Activated naive CD4-positive, alpha-beta T cell (primary cell): ENCODE measurements at places on chromosomes 2 and 18.

DNA sequence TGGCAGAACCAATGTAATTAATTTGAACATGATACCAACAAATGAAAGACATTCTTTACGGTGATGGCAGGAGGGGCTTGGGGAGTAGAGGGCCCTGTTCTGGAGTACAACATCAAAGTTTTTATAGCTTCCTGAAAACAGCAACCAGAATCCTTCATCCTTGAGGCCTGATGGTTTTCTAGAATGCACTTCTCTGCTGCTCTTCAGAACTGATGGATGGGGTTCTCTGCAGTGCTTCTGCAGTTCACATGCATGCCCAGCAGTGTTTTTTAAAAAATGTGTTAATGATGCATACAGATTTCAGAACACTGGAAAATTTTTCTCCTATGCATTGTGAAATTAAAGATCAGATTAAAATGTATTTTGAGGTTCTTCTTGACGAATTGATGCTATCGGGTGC lies 2.5 kb downstream of the LTBP1 start:
- DNase-seq = no peak

DNA sequence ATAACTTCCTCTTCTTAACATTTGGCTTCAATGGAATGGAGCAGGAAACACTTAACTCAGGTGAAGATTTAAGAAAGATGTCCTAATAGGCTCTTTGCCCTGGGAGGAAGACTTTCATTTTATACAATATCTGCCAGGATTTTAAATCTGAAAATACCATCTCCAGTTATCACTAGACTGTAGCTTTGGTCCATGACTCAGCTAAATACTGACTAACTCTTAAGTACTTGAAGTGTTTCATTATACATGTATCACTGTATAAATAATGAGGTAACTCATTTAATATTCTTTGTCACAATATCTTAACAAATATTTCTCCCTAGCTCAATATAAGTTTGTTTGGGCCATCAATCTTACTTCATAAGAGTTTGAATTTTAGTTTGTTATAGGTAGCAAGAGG lies 34.7 kb downstream of the RBKS start:
- DNase-seq = no peak

DNA sequence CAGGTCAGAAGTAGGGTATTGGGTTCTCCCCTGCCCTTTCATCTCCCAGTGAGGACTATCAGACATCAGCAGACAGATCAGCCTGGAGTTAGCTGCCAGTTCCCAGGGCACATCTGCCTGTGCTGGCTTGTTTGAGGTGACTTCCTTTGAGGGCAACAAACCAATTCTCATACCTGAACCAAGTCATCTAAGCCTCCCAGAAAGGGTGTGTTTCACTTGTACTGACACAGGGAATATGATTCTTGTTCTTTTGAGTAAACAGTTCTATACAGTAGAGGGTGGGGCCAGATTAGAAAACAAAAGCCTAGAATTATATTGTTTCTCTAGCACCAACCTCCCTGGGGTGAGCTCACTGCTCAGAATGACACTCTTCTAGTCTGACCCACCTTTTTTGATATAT lies 591.9 kb downstream of the SLC4A3 start:
- no peak for DNase-seq

- no peak for DNase-seq
Observed at GRCh38 chr18:41618147-41618546, 336.9 kb upstream of the PIK3C3 start.

- DNase-seq = no peak
Observed at GRCh38 chr2:77397763-77398162, 124.4 kb downstream of the LRRTM4 start.

DNA sequence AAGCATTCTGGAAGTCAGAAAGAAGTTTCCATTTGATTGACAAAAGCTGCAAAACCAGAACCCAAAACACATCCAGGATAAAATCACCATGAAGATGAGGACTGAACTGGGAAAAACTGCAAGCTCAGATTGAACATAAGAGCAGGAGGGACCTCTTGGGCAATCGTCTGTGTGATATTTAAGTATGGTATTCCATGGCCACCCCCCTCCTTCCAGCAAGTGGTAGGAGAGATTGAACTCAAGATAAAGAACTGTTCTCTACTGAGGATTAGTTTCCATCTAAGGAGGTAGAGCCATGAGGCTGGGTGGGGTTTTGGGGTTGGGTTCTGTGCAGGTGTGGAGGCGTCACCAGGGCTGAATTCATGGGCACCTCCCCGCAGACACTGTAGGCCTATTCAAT lies 251.1 kb downstream of the NCKAP5 start:
- no peak for DNase-seq

DNA sequence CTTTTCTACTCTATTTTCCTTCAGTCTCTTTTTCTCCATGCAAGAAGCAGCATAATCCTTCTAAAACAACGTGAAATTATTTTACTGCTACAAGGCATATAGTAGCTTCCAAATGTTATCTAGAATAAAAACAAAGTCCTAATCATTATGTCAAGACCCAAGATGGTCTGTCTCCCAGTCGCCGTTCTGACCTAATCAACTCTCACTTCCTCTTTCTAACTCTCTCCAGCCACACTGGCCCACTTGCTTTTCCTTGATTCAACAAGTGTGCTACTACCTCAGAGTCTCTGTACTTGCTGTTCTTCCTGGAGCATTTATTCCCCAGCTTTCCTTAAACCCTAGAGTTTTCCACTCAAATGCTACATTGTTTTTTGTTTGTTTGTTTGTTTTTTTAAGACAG lies 1491.2 kb downstream of the LRP1B start:
- DNase-seq = no peak

DNA sequence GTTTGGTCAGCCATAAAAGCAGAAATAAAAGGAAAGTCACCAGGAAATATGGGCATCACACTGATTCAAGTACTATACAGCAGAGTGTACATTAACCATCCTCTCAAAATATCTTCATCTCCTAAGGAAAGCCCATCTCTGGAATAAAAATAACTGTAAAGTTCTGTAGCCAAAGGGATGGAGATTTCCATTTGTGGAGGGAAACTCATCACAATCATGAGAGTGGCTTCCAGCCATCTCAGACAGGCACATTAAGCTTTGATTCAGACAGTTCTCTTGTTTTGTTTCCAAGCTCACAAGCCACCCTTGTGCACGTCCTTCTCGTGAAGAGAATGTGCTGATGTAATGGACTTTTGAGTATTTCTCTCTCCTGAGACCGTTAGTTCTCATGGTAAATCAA lies 695.5 kb downstream of the LRRTM4 start:
- no peak for DNase-seq

DNA sequence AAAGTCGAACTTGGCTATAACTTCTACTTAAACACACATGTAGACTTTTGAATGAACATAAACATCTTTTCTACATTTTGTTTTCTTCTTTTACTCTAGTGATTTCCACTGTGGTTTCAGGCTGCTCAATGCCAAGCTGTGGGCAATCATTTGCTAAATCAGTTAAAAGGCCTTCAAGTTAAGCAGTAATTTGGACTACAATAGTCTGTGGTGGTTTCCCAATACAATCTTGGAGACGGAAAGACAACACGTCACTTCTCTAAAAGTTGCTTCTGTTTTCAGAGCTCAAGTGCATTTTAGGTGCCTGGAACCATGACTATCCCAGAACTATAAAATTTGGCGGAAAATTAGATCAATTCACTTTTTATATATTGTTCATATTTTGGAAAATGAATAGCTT lies 69.4 kb downstream of the TXNL1 start:
- DNase-seq = no peak

- no peak for DNase-seq
Observed at GRCh38 chr2:220981926-220982325, 590.2 kb downstream of the EPHA4 start.

DNA sequence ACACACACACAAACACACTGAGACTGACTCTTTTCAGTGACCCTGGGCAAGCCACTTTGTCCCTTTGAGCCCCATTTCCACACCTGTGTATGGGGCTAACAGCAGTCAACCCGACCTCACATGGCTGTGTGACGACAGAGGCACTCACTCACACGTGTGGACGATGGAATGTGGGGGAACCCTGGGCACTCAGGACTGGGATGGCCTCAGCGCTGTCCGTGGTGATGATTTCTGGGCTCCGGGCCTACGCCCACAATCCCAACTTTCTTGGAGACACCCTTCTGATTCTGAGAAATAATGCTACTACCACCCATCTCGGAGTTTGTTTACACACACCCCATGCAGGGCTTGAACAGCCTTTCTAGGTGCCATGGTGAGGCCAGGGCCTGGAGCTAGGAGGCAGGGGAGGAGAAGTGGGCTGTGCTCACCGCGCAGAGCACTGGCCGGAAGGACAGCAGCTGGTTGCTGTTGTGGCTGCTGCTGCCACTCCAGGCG lies 1.5 kb downstream of the CRYBA2 start:
- DNase-seq = no peak

GRCh38 chr2:71697106-71698004 lies 244.0 kb downstream of the DYSF start:
- DNase-seq = no peak

GRCh38 chr2:83435989-83436388 lies 1023.1 kb downstream of the SUCLG1 start:
- DNase-seq = no peak

- DNase-seq = no peak
Observed at GRCh38 chr2:239747274-239747673, 277.9 kb downstream of the NDUFA10 start.

- DNase-seq = no peak
Observed at GRCh38 chr18:74146756-74147155, 878 bp downstream of the FBXO15 start.

DNA sequence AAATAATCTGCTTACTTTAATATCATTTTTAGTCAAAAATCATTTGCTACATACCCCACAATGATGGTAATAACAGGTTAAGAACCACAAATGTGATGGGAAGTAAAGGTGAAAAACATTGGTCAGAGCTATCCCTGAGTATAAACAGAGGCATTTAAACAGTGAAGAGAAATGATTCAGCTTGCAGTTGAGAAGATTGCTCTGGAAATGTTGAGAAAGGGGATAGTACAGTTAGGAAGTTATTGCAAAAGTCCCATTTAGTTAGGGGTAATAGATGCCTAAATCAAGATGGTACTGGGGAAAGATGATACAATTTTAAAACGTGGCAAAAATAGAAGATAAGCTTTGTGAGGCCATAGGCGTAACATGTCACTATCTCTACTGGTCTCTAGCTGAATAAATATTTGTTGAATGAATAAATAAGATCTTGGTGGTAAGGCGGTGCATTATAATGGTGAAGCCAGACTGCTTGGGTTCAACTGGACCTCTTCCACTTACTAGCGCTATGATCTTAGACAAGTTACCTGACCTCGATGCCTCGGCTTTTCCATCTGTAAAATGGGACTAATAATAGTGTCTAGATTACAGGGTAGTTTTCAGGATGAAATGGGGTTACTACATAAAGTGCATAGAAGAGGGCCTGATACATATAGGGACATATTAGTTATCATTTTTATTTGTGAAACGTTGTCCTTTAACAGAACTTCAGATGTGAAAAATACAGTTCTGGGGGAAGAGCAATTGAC lies 2.0 kb upstream of the BZW1 start:
- no peak for DNase-seq

GRCh38 chr18:1002653-1003178 lies 98.0 kb downstream of the ADCYAP1 start:
- DNase-seq = no peak

DNA sequence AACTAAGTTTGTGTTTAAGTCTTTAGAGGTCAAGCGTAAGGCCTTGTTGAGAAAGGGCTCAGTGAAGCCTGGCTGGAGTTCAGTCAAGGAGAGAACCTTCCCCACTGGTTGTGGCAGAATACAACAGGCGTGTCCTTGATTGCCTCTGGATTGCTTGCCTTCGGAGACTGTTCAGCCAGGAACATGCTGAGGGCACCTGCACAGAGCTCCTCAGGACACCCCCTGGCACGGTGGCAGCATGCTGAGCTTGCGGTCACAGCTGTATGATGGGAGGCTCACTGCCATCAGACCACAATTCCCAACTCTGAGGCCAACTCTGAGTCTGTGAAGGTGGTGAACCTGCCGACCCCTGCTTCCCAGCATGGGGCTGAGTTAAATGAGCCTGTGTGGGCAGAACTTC lies 130.0 kb downstream of the LPIN1 start:
- DNase-seq = no peak

GRCh38 chr2:199973703-199974102 lies 18.3 kb downstream of the MAIP1 start:
- no peak for DNase-seq

- DNase-seq = no peak
Observed at GRCh38 chr2:3738454-3738853, 35.1 kb downstream of the DCDC2C start.
